ENCODE measurements at places on chromosomes 12 and 14.

DNA sequence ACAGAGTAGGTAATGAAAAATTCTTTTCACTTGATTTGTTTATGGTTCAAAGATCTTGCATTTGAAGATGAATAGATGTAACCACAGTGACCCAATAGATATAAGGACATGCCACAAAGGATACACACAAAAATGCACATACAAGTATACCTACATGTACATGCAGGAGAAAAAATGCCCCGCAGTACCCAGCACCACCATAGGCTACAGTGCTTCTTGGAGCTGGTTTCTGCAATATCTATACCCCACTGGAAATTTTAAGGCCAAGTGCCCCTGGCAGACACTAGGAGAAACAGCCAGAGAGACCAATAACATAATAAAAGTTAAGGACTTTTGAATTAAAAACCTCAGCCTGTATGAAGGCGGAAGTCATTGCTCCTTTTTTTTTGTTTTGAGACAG lies 12.1 kb upstream of the STAC3 start:
- no peak for DNase-seq

GRCh38 chr14:101583715-101584054 lies 22.4 kb downstream of the DIO3 start:
- no peak for DNase-seq

DNA sequence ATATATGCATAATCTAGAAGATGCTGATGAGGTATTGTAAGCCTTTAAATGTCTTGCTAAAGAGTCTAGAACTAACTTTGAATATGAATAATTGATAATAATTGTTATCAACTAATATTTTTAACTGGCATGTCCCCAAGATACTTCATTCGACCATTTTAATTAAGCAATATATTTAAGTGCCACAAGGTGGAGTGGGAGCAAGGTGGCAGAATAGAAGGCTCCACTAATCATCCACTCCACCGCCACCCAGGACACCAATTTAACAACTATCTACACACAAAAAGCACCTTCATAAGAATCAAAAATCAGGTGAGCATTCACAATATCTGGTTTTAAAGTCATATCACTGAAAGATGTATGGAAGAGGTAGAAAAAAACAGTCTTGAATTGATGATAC lies 409.6 kb downstream of the SEC23A start:
- no peak for DNase-seq

- no peak for DNase-seq
Measured at GRCh38 chr12:101671157-101671791, 26.2 kb upstream of the CHPT1 start.

DNA sequence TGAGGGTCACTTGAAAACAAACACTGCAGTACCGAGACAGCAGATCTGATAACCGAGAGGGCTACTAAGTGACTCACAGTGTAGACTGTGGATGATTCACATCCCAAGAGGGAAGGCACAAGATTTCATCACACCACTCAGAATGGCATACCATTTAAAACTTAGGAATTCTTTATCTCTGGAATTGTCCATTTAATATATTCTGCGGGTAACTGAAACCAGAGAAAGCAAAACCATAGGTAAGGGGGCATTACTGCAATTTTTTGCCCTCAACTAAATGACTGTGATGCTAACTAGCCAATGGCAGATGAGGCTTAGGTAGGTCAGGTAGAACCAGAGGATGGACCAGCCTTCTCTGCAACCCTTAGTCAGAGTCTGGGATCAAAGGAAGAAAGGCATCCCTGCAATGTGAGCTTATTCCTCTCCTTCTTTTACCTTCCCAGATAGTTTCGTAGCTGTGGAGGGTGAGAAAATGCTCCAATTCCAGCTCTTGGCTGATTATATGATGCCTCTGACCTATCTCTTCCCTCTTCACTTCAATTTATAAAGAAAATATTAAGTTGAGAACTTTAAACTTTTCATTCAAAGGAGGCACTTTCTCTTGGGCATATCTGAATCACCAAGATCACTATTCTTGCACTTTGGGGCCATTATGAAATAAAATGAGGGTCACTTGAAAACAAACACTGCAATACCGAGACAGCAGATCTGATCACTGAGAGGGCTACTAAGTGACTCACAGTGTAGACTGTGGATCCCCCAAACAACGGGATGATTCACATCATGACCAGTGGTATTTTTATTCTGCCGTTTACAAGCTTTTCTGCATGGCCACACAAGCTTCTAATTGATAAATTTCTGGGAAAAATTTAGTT lies 6.8 kb downstream of the ART4 start:
- no peak for DNase-seq

- DNase-seq, result peak; percentile 30
Measured at GRCh38 chr14:104357689-104358527, 219.5 kb downstream of the KIF26A start.

- peak; percentile 56 for DNase-seq
Measured at GRCh38 chr12:53221203-53222080, 10.6 kb downstream of the RARG start.

DNA sequence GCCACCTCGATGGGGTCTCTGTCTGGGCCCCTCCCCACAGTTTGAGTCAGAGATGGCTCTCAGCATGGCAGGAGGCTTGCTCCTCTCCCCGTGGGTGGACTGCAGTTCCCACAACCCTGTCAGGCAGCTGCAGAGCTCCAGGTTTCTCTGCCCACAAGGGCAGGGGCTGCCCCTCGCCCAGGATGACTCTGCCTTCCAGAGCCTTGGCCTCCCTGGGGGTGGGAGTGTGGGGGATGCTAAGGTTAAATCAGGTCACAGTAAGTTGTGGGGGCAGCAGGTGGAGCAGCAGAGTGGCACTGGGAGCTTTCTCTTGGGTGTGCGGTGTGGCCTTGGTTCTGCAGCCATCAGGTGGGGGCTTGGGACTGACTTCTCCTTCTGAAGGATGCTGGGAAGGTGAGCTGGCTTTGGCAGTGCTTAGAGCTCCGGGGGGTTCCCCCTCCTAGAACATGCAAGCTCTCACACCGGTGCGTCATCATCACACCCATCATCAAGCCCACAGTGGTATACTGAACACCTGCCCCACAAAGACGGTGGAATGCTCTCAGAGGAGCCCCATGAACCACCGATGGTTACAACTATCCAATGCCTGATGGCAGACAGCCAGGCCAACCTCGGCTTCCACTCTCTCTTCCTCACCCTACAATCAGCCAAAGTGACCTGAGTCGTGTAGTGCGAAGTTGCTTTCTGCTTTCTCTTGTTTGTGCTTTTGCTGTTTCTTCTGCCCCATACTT lies 39.7 kb downstream of the ERH start:
- DNase-seq, result no peak

- DNase-seq, result peak; percentile 20
Measured at GRCh38 chr12:76143343-76144244, 59.1 kb upstream of the NAP1L1 start.

- DNase-seq, result peak; percentile 11
Measured at GRCh38 chr14:92973261-92973797, 50.4 kb downstream of the CHGA start.

- no peak for DNase-seq
Measured at GRCh38 chr14:64992328-64992885, 5.7 kb downstream of the FNTB start.

DNA sequence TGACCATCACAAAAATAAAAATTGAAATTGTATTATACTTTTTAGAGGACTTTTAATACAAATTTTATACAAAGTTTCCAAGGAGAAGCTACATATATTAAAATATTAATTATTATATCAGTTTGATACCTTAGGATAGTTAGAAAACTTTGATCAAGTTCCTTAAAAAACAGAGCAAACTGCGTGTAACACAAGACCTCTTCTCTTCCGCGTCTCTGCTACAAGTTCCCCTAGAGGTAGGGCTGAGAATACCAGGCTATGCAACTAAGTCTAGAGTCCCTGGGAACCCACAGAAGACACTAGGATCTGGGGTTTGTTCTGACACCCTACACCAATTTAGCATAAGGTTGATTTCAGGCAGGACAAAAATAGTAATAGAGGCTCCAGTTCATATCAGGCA lies 319.0 kb downstream of the FOXG1 start:
- DNase-seq, result no peak

- DNase-seq, result peak; percentile 98
Measured at GRCh38 chr14:101760138-101761011, 1.1 kb upstream of the PPP2R5C start.

DNA sequence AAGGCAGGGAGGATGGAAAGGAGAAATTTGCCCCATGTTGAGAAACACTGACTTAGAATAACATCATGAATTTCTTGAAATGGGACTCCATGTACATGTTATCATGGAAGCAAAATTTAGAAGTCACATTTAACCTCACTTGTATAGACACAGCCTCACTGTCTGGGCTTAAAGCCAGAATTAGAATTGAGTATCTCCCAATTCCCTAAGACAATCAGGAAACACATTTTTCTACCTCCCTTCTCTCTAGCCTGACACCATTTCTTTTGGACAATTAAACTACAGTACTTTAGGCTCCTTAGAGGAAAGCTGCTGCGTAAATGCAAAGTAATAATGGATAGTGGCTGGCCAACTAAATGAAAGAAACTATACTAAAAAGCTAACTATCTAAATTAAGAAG lies 795.5 kb downstream of the C12orf50 start:
- no peak for DNase-seq

GRCh38 chr14:23660290-23661226 lies 24.4 kb downstream of the DHRS2 start:
- peak; percentile 52 for DNase-seq

- no peak for DNase-seq
Measured at GRCh38 chr12:64320611-64321010, 69.9 kb downstream of the C12orf56 start.

- no peak for DNase-seq
Measured at GRCh38 chr14:70317969-70318634, 41.4 kb downstream of the COX16 start.

DNA sequence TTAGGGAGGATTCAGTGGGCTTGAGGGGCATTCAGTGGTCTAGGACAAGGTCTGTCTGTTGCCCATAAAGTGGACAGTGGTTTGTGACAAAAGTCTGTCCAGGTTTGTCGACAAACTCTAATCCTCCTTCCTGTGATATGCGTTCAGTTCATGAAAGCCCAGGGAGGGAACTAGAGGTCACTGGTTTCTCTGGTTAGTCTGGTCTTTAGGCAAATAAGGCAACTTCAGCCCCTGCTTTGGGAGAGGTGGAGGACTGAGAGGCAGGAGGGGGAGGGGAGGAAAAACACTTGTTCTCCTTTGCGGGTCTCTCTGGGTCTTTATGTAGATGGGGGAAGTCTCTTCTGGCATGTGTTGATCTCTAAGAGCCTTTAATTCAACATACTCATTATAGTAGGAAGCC lies 235.1 kb upstream of the PWP1 start:
- DNase-seq, result no peak

DNA sequence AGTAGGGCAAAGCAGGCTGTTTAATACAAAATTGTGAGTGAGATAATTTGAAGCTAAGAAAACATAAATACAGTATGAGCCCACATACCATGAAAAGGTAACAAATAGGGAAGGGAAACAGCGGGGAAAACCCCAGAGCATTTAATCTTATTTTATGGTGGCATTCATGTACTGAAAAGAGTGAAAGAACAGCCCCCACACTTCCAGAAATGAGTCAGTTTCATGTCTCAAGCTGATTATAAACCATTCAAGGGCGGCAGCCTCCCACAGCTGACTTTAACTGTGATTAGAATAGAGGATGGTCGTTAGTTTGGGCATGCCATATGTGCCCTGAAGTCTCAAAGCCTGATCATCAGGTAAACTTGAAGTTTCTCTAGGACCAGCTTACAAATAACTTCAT lies 64.5 kb downstream of the FOXG1 start:
- DNase-seq, result no peak

- DNase-seq, result no peak
Measured at GRCh38 chr14:21231020-21231652, 38.1 kb downstream of the HNRNPC start.

- DNase-seq, result no peak
Measured at GRCh38 chr12:128991716-128992115, 138.4 kb downstream of the GLT1D1 start.

GRCh38 chr12:53055471-53056266 lies 5.8 kb downstream of the TNS2 start:
- no peak for DNase-seq

DNA sequence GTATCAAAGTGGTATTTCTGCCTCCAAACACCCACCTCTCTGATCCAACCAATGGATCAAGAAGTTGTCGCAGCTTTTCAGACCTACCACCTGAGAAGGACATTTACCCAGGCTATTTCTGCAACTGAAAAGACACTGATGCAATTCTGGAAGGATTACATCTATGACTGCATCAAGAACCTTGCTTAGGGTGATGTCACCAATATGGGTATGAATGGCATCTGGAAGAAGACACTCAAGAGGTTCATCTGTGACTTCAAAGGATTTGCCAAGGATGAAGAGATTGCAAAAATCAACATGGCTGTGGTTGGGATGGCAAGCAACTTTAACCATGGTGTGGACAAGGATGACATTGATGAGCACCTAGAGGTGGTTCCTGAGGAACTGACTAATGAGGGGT lies 154.2 kb downstream of the PCNX1 start:
- no peak for DNase-seq

DNA sequence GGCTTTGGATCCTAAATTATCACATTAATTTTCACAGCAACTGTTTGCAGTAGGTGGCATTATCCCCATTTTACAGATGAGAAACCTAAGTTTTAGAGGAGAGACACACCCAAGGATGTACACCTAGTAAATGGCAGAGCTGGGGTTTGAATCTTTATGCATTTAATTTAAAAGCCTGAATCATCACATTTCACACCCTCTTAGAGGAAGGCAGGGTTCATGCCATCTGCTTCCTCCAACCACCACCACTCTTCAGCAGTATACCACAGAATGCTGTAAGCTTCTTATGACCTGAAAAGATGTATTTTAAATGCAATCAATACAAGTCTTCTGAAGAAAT lies 90.3 kb downstream of the CRADD start:
- DNase-seq, result no peak

DNA sequence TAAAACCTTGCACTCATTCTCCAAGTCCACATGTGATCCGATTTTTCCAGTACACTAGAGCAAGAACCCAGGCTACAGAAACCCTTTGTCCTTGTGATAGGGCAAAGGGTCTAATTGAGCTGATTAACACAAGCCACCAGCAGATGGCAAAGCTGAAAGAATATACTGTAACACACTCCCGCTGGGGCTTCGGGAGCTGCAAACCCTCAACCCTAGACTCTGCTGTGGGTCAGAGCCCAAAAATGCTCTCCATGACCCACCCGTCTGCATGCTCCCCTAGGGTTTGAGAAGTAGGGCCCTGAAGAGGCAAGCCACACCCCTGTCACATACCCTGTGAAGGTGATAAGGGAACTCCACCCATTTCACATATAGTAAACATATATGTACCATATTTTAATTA lies 33.6 kb upstream of the PCNX1 start:
- DNase-seq, result no peak

DNA sequence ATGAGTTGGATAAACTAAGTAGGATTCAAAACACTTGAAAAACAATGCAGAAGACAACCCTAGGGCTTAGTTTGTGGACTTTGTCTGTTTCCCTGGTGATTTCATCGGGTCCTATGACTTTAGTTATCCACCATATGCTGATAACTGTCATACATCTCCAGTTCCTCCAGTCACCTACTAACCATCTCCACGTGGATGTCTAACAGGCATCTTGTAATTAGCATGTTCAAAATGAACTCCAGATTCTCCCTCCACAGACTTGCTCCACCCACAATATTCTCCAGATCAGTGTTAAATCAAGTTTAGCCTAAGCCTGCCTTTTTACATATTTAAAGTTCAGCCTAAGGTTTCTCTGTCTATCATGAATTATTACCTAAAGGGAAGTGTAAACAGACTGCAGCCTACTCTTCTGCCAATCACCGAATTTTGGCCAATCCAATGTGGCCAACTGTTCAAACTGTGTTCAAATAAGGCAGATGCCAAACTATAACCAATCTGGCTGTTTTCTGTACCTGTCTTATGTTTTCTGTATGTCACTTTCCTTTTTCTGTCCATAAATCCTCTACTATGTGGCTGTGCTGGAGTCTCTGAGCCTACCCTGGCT lies 87.1 kb downstream of the PAX9 start:
- DNase-seq, result no peak

GRCh38 chr14:65686761-65687160 lies 274.2 kb downstream of the FUT8 start:
- no peak for DNase-seq
